ENCODE measurements at places on chromosomes 5 and 9.

DNA sequence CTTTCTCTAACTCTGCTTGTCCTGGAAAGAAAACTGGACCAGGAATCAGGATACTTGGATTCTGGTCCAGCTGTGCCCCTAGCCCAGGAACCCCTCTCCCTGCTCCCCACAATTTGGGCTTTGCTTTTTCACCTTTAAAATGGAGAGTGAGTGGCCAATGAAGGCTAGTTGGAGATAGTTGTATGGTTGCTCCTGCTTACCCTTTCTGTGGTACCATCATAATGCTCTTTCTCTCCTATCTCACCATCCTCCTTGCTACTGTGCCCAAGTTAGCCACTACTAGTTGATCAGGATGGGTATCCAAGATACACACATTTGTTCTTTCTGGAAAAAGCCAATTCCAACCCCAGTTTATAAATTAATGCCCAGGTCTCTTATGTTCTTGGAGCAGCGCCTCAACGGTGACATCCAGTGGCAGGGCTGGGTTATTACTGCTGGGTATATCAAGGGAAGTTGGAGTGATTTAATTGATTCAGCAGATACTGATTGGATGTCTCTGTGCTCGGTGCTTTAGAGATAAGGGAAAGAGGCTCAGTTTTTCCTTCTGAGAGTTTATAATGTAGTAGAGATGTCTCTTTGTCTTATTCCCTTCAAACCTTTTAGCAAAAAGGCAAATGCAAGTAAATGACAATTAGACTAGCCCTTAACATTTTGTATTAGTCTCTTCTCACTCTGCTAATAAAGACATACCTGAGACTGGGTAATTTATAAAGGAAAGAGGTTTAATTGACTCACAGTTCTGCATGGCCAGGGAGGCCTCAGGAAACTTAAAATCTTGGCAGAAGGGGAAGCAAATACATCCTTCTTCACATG, 38.5 kb downstream of the FAXDC2 start:
- DNase-seq, result peak; percentile 74

DNA sequence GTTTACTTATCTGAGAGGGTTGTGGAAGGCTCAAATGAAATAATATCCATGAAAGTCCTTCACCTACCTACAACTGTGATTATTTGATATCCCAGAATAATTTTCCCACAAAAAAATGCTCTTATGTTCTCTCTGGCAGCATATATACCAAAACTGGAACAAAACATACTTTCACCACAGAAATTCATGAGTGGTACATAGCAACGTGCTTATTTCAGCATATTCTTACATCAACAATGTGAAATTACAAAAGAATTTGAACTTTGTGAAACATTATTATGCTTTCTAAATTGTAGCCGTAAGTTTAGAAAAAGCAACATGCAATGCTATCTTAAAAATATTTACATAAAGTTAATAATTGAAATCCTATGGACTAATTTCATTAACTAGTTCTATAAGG, 137.1 kb downstream of the GABRB2 start:
- DNase-seq, result no peak

DNA sequence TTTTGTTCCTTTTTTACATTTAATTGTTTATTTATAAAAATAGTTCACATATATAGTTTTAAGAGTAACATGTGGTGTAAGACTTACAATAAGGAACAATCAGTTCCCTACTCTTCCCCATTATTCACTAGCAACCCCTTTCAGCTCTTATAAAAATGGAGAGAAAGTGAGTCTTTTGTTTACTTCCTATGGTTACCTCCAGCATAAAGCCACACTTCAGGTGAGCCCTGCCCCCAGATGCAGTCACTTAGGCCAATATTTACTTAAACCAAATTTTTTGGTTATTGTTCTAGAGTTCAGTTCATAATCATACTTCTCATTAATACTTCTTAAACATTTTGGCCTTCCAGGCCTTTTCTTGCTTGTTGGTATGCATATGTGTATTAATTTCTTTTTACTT, 33.7 kb downstream of the UBE2R2 start:
- DNase-seq, result no peak

- no peak for DNase-seq
Observed at GRCh38 chr9:76624391-76625048, 139.7 kb upstream of the PCA3 start.

- no peak for DNase-seq
Observed at GRCh38 chr5:66454186-66455078, 141.8 kb upstream of the MAST4 start.

DNA sequence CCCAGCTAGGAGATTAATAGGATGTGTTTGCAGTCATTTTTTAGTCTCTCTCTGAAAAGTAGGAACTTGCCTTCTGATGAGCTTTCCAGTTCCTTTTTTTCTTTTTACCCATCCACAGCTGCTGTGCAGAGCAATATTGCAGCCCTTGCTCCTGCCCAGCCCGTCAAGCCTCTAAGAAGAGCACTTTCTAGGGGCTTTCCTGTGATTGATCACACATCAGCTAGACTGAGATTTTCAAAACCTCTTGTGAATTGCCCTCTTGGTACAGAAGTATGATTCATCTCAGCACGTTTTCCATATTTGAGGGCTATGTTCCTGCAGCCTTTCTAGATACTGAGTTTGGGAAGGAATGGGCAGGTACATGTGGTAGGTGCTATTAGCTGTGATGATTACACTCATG, 93.9 kb downstream of the GALNT10 start:
- DNase-seq, result no peak

- no peak for DNase-seq
Observed at GRCh38 chr9:74556685-74557084, 59.5 kb downstream of the RORB start.

DNA sequence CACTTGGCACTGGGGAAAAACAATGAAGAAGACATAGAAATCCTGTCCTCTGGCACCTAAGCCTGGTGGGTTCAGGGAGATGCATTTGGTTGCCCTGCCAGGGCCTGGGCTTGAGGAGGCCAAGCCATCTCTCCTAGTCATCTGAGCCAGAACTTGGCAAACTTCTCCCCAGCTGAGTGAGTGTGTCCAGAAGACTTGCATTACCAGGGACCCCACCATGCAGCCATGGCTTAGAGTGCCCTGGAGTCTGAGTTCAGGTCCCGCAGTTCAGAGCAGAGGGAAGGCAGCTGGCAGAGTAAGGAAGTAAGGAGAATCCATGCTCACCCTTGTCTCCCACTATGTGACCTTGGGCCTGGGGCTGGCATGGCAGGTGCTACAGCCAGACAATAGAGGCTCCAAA, 37.4 kb upstream of the FCN1 start:
- no peak for DNase-seq

GRCh38 chr9:83537331-83538171, 650 bp downstream of the FRMD3 start:
- DNase-seq, result no peak

DNA sequence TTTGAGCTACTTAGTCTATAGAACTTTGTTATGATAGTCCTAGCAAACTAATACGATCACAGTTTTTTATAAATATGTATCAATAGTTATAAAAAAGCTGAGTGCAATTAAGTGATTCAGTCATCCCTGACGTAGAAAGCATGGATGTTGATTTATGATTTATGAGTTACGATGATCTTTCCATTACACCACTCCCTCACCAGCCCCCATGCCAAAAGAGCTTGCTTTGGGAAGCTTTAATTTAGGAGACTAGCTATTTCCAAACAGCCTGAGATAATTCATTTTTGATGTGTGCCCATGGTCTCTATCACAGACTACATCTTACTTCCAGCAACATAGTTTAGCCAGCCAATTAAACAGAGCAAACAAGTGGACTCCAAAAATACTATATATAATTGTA, 256.8 kb downstream of the GABRG2 start:
- no peak for DNase-seq

DNA sequence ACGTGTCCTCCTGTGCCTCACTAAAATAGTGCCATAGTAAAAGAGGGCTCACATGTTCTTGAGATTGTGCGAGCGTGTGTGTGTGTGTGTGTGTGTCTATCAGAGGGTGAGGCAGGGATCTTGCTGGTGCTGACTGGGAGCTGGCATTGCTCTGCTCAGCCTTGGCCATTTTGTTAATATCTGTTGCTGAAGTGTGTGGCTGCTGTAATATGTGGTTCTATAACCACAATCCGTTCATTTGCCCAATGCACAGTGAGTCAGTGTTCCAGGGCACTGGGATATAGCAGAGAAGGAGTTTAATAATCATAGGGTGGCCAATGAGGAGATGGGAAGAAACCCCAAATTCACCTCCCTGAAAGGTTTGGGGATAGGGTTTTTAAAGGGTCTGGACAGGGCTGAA, 61.3 kb downstream of the RASGRF2 start:
- DNase-seq, result no peak

DNA sequence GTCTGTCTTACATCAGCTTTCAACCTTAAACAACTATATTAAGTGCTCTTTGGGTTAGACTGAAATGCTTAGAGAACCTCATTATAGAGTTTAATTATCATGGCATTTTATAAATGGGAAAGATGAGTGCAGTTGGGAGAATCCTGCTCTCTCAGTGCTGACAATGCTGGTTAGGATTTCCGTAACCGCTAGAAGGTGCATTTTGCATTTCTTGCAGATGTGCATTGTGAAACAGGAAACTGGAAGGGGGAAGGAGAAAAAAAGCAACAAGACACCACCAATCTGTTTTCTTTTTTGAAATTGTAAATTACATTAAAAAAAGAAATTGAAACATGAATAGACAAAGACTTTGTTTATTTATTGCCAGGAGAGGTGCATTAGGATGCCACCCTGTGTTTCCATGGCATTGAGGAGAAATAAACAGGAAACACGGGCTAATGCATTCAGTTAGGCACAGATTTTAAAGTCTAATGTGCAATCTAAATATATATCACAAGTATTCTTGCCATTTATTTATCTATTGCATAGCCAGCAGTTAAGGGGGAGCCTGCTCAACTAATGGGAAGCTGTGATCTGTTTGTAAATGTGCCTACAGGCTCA, 478.9 kb downstream of the PSAT1 start:
- DNase-seq, result no peak

- no peak for DNase-seq
Observed at GRCh38 chr9:121912812-121913627, 180.1 kb downstream of the TTLL11 start.

DNA sequence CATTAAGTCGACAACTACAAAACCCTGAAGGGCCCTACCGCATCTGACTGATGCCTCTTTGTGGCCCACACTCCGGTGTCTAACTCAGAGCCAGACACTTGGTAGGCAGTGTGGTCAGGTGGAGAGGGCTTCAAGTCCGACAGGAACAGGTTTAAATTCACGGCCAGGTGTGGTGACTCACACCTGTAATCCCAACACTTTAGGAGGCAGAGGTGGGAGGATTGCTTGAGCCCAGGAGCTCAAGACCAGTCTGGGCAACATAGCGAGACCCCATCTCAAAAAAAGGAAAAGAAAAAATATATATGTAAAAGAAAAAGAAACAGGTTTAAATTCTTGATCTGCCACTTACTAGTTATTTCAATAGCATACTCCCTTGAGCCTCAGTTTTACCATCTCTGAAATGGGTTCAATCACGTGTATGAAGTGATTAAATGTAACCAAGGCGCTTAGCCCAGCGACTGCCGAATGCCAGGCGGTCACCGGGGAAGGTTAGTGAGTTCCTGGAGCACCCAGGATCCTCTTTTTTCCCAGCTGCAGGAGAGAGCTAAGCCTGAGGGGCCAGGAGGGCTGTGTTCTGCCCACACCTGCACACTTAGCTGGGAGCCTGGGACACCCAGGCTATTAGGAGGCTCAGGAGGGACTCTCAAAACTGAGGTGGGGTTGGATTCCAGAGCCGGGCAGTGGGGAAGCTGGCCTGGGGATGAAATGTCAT, 943 bp downstream of the CLTB start:
- DNase-seq, result no peak

GRCh38 chr9:33180526-33181184, 13.5 kb upstream of the B4GALT1 start:
- DNase-seq, result no peak

- no peak for DNase-seq
Observed at GRCh38 chr9:98329904-98330303, 74.5 kb upstream of the TBC1D2 start.

DNA sequence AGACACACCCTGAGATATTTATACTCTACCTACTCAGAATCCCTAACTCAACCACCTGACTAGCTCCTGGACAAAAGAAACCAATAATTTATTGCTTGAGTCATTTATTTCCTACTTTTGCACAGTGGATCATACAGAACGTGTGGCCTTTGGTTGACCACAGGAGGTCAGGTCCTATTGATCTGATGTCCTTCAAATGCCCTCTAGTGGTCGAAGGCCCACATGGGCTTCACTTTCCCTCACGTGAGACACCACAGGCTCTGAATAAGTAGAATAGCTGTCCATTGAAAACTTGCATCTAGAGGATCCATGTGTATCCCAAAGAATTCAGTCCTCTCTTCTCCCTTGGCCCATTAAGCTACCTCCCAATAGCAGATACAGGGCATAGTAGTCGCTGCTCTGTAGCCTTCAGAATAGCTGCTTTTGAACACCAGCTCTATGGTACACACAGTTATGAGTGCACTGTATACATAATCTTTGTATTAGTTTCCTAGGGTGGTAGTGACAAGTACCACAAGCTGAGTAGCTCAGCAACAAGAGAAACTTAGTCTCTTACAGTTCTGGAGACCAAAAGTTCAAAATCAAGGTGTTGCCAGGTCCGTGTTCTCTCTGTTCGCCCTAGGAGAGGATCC, 177.6 kb upstream of the SMARCA2 start:
- no peak for DNase-seq

DNA sequence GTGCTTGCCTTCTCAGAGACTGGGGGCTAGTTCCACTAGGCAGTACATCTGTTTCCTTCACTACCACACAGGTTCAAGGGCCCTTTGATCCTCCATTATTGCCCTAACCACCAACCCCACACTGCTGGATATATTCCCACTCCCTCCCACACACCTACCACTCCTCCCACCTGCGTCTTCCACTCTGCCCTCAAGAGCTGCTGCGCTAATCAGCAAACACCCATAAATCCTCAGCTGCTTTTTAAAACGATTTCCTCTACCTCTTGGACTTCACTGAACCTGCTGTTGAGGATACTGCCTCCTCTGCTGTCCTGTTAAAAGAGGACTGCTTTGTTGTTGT, 120.9 kb downstream of the MAPKAP1 start:
- DNase-seq, result no peak

DNA sequence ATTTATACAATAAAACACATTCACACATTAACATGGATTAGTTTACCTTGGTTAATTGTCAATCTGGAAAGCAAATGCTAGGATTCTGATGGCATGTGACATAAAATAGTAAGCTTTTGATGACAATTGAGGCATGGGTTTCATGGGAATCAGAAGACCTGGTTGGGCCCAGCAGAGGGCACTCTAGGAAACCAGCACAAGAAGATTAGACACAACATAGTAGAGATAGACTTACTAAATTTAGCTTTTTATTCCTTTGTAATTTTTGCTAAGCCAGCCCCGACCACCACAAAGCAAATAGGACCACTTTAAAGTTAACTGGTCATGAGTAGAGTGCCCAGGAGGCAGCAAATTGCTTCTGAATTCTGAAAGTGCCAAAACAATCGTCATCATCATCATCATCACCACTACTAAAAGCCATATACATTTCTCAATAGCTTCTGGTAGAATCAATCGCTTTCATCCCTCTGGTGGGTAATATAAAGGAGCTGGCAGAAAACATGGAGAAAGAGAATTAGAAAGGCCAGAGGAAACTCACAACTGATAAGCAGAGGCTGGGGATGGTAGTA, 163.2 kb downstream of the ARRDC3 start:
- DNase-seq, result peak; percentile 22

All from activated T-cell treated with anti-CD3 and anti-CD28 coated beads, Interleukin-2, amount 50 U/mL, for 1 hour (primary cell).